Stimulated activated CD8-positive, alpha-beta memory T cell treated with anti-CD3 and anti-CD28 coated beads, Interleukin-15, amount 100 ng/mL, for 24 hours (primary cell): ENCODE measurements at places on chromosomes 3 and 15.

DNA sequence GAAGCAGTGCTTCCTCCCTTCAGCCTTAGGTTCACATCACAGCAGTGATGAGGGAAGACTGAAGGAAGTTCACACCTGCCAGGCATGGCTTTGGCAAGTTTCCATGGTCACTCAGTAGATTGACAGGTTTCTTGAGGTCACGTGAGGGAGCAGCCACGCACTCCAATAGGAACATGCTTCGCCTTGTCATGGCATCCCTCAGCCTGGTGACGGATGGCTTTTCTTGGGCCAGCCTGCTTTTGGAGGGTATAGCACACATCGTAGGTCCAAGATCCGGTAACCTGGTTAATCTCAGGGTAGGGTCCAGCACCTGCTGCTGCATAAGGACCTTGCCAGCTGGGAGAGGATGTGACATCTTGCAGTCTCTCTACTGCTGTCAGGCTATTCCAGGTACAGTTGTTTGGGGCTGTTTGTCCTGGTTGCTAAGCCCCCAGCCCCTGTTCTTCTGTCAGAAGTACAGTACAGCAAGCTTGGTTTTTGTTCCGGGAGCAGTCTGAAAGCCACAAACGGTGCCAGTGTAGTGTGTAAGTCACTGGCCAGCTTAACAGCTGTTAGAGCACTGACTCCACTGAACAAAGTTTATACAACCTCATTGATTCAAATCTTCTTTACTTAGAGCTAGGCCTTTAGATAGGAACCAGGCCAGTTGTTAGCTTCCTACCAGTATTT is 42.3 kb downstream of the PSMD6 start:
- no peak for DNase-seq

- no peak for DNase-seq
Measured at GRCh38 chr3:53518495-53518981, 24.1 kb downstream of the CACNA1D start.

DNA sequence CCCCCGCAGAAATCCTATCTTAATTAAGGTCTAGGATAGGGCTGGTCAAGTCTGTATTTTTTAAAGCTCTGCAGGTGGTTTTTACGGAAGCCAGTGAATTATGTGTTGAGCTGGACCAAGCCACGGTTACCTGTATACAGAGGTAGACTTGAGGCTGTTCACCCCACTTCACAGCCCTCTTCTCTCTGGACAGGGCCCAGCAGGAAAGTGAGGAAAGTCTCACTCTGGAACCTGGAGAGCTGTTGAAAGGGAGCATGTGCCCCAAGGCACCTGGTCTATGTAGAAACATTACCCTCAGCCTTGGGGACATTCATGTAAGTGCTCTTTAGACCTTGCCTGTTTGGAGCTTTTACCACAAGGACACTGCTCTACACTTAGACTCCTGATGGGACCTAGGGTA is 6.9 kb downstream of the SEMA5B start:
- no peak for DNase-seq

- DNase-seq, result no peak
Measured at GRCh38 chr3:171984883-171985282, 54.5 kb upstream of the FNDC3B start.

DNA sequence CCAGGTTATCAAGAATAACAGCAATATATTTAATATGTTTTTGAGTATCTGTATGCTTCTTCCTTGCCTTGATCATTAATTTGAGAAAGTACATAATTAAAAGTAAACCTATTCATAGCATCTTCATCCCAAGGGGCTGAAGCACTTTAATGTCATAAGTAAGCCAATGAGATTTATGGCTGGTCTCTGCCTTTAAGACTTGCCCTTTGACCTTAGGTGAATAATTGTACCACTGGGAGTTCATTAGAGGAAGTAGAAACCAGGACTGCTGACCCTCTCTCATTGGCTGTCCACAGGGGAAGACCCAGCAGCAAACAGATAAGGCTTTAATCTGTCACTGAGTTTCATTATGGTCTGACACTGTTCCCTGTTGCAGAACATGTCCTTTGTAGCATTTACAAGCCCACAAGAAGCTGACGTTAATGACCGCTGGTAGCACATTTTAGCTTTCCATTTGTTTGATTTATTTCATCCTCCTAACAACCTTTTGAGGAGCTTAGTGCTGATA is 16.3 kb upstream of the ERC2 start:
- no peak for DNase-seq

GRCh38 chr3:190008432-190008831 is 112.3 kb downstream of the P3H2 start:
- no peak for DNase-seq

- DNase-seq, result no peak
Measured at GRCh38 chr3:75338342-75338741, 325.8 kb upstream of the FRG2C start.

- no peak for DNase-seq
Measured at GRCh38 chr3:72728958-72729467, 119.2 kb downstream of the SHQ1 start.

DNA sequence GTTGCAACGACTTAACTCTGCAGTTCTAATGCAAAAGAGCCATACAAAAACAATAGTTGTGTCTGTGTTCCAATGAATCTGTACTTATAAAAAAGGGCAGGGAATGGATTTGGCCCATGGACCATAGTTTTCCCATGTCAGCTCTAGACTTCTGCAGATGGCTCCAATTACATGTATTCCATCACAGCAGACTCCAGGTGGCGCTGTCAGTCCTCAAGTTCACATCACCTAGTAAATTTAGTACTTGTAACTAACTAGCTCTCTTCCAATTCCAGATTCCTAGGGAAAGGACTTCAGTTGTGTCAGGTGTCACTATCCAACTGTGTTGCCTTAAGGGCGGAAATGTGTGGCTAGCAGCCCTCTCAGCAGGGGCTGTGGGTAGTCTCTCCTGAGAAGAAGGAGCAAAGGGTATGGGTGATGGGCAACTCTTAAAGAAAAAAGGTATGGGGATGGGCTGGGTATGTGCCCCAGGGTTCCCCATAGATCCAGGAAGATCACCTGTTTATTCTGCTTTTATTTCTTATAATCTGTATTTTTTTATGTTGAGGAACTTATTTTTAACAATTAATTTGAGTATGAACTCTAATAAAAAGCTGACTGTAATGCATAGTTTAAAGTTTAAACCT is 36.2 kb downstream of the BBS4 start:
- DNase-seq, result peak; percentile 30

DNA sequence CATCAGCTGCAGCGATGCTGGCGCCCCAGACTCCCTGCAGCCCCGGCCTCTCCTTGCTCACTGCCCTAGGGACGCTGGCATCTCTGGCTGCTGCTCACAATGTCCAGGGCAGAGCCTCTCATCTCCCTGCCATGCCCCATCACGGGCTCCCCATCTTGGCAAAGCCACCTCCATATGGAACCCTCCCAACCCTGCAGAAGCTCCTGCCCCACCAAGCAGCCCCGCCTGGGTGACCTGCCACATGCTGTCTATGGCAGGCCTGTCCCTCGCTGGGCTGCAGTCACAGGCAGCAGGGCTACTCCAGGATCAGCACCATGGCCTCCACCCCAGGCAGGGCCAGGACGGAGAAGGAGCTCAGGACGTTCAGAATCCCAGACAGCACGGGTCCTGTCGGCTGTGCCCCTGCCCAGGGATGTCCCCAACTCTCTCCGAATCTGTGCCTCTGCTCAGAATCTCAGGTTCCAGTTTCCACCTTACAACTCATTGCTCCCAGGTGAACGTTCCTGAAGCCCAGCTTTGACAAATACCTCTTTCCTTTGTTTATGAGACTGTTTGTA is 58.4 kb downstream of the PLXNA1 start:
- DNase-seq, result no peak

DNA sequence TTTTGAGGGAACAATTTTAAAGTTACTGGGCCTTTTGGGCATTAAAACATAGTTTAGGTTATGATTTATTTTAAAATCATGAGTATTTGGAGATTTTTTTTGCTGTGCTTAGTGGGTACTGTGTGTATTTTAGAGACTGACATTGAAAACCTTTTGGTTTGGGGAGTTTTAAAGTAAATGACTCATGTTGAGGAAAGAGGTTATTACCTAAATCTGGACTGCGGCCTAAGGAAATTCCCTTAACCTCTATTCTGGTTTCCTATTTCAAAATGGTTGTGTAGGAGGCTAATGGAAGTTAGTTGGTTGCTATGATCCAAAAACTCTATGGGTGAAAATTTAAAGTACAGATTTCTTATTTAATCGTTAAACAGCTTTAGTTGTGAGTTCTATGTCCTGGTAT is 57.3 kb upstream of the DPH6 start:
- no peak for DNase-seq

- DNase-seq, result no peak
Measured at GRCh38 chr3:13628841-13629551, 80.1 kb downstream of the FBLN2 start.

DNA sequence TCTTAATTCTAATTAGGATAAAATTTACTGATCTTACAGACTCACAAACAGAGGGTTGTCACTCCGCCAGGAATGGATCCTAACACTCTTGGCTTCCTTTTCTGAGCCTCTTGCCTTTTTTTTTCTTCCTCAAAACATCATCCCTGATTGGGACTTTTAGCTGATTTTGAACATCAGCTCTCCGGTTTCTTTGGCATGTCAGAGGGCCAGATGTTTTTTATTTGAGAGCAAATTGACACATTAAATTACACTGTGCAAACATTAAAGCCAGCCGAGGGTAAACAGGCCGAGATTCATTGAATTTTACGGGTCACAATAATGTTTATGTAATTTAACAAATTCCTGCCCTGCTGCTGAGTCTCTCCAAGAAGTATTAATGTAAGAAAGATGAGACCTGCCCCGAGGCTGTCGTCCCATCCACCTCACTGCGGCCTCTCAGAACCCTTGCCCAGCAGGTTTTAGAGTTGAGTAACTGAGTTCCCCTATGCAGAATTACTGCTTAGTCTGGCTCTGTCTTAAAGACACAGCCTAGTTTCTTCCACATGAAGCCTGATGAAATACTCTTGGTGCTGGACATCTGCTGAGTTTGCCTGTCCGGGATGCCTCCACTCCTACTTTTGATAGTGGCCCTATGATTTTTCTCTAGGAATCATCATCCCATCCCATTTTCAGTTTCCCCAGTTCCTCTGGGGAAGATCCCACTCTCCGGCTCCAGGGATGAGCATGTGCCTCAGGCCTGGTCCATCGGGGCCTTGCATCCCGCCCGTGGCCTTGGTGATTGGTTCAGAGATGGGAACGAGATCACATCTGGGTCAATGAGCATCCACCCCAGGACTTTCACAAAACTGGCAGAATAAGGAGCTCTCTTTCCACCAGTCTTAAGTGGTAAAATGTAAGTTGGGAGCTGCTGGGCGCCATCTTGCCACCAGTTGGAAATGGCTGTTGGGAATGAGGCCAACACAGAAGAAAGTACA is 226.6 kb upstream of the TLE3 start:
- no peak for DNase-seq

- DNase-seq, result no peak
Measured at GRCh38 chr3:66237552-66237951, 16.8 kb downstream of the SLC25A26 start.

- DNase-seq, result no peak
Measured at GRCh38 chr3:100662113-100662823, 47.0 kb upstream of the TFG start.

DNA sequence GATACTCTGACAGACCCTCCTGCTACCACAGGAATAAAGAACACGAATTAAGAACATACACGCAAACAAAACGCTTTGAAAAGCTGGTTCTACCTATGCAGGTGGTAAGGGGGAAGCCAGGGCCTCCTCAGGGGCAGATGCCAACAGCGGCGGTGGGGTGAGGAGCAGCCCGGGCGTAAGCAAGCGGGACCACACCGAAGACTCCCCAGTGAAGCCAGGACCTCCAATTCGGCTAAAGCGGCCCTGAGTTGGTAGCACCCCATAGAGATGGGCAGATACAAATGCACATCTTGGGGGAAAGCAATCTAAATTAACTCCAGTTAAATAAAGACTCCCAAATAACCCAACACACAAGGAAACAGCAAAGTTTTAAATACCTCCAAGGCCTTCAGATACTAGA is 32.4 kb downstream of the NIPA2 start:
- no peak for DNase-seq

GRCh38 chr3:100635273-100635701 is 25.9 kb downstream of the ADGRG7 start:
- no peak for DNase-seq

GRCh38 chr15:86541540-86541939 is 461.9 kb downstream of the AGBL1 start:
- DNase-seq, result no peak

GRCh38 chr15:92083190-92083589 is 229.7 kb downstream of the SLCO3A1 start:
- DNase-seq, result no peak

GRCh38 chr3:105553851-105554250 is 187.1 kb downstream of the ALCAM start:
- no peak for DNase-seq

DNA sequence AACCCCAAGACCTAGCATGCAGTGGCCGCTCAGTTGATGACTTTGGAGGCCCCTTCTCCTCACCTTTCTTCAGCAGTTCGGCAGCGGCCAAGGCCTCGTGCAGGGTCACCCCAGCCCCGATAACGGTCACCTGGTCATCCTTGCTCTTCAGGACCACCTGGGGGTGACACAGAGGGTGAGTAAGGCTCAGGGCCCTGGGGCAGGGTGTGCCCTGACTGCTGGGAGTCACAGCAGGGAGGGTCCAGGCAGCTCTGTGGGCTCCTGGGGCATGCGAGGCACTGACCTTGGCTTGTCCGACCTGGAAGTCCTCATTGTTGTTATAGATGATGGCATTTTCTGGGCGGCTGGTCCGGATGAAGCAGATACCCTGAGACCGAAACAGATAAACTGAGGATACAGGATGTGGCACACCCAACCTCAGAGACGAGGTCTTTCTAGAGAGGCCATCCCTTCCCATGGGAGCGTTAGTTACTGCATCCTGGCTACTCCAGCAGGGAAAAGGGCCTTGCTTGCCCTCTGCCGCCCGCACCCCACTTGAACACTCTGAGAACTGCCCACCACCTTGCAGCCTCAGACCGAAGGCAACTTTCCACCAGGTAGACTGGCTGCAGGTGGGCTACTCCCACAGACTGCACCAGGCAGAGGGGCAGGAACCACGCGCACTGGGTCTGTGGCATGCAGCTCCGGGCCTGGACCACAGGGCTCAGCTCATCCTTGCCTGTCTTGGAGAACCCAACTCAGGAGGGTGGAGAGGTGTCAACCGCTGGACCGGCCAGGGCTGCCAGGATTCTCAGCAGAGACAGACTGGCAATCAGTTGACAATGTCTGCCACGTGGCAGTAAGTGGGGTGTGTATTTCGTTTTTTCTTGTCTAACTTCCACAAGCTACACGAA is 27.6 kb downstream of the TKT start:
- DNase-seq, result no peak
